Renal cortical epithelial cell (primary cell): ENCODE measurements at places on chromosomes 7 and 10. TPM values are rescaled to one million over a fixed set of nuclear protein-coding genes. Genes with fewer than 3 reads are reported as not detected.

Gene SVIL
- 61.0 and 202 TPM in 2 replicates for total RNA-seq

Gene LGI1
- not detected in 2 replicates for total RNA-seq

Gene ADCY1
- total RNA-seq: 0.10 and 0.87 TPM in 2 replicates

Gene GARIN1A
- total RNA-seq: 0.17 and 0.60 TPM in 2 replicates

Gene CEP41
- total RNA-seq: 11.3 and 18.7 TPM in 2 replicates

Gene ANKRD1
- total RNA-seq: 12.6 and 123 TPM in 2 replicates

Gene ACTL6B
- not detected in 2 replicates for total RNA-seq

Gene SRGN
- 18.0 and 53.7 TPM in 2 replicates for total RNA-seq

Gene EN2
- 0.05 TPM in 1 of 2 replicates, not detected in the other for total RNA-seq

Gene PIP
- total RNA-seq: not detected in 2 replicates

Gene SPDYE2
- total RNA-seq: 0.10 TPM in 1 of 2 replicates, not detected in the other

Gene MPP7
- total RNA-seq: 1.6 and 2.1 TPM in 2 replicates

Gene BAIAP2L1
- 21.4 and 25.8 TPM in 2 replicates for total RNA-seq

Gene STEAP1
- total RNA-seq: 13.4 and 17.4 TPM in 2 replicates

Gene AKR1C2
- total RNA-seq: 1.9 and 6.5 TPM in 2 replicates

Gene HMX3
- total RNA-seq: not detected in 2 replicates

Gene CUTC
- 24.3 and 25.1 TPM in 2 replicates for total RNA-seq

Gene CDH23
- total RNA-seq: not detected in 2 replicates

Gene ELN
- 0.15 and 0.17 TPM in 2 replicates for total RNA-seq

Gene NEUROD6
- total RNA-seq: not detected in 2 replicates

Gene CARD11
- 20.1 and 25.3 TPM in 2 replicates for total RNA-seq

Gene UFSP1
- total RNA-seq: 2.1 and 5.2 TPM in 2 replicates

Gene SVOPL
- total RNA-seq: under 0.01 and 0.05 TPM in 2 replicates

Gene ELMO1
- total RNA-seq: 0.69 and 1.7 TPM in 2 replicates

Gene FGF8
- total RNA-seq: not detected in 2 replicates

Gene KCTD7
- total RNA-seq: 4.0 and 8.4 TPM in 2 replicates

Gene CUL1
- total RNA-seq: 39.2 and 69.2 TPM in 2 replicates

Gene KLF14
- total RNA-seq: 0.05 TPM in 1 of 2 replicates, not detected in the other

Gene CCDC146
- 10.8 and 13.2 TPM in 2 replicates for total RNA-seq

Gene BICC1
- 248 and 609 TPM in 2 replicates for total RNA-seq

Gene LOXL4
- total RNA-seq: 20.1 and 24.3 TPM in 2 replicates

Gene CCL24
- total RNA-seq: not detected in 2 replicates

Gene C7orf25
- 6.4 and 13.5 TPM in 2 replicates for total RNA-seq

Gene HHEX
- total RNA-seq: 0.40 and 1.6 TPM in 2 replicates

Gene DMBT1
- under 0.01 TPM in 2 replicates for total RNA-seq
